ENCODE measurements at places on chromosomes 3 and 15. TPM values are rescaled to one million over a fixed set of nuclear protein-coding genes. Genes with fewer than 3 reads are reported as not detected.

DNA sequence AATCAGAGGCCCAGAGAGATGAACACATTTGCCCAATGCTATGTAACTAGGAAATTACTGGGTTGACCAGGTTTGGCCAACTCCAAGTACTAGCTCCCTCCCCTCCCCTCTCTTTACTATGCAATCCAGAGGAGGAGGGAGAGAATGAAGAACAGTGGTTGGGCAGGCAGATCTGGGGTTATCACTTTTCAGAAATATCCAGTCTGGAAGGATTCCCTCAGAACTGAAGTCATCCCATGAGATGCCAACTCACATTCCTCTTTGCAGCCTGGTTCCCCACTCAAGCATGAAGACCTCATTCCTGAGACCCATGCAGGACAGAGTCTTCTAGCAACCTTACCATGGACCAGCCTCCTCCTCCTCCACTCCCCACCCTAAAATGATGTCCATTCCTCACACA is 201.1 kb downstream of the TLE3 start:
- no peak for DNase-seq

DNA sequence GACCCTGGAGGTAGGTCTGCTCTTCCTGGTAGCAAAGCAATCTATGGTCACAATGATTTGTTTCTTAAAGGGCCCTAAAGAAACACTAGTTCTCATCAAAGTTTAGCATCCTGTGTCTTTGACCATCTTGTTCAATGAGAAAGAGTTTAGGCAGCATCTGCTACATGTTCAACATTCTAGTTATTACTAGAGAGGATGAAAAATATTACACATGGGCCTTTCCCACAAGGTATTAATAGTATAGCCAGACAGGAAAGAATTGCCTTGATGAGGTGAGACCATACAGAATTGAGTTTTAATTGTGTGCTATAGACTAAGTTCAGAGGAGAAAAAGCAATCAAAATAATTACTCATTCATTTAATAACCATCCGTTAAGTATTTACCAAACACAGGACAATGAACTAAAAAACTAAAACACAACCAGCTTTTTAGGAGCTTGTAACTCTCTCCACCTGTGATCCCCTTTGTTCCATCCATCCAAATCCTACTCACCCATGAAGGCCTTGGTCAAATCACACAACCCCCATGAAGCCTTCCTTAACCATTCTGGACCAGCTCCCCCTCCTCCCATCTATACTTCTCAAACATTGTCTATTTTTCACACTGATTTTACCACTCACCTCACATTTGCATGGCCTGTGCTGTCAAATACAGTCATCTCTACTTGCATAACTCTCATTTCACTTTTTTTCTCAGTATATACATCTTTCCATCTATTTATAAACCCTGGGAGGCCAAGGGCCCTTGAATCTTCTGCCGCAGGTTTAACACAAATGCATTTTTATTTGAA is 122.9 kb downstream of the RORA start:
- DNase-seq: no peak

DNA sequence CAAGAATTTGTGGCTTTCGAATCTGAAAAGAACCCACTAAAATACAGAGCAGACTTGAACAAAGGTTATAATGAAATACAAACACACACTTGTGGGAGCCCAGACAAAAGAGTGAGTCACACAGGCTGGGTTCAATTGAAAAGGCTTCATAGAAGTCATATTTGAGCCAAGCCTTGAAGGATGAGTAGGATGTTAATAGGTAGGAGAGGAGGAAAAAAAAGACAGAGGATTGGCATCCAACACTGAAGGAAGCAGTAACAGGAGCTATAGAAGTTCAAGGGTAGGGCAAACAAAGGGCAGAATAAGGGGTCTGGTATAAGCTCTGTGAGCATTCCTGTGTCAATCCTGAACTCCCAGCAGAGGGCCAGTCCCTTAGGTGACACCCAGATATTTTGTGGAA is 325.4 kb downstream of the FOXP1 start:
- DNase-seq: peak; percentile 75

DNA sequence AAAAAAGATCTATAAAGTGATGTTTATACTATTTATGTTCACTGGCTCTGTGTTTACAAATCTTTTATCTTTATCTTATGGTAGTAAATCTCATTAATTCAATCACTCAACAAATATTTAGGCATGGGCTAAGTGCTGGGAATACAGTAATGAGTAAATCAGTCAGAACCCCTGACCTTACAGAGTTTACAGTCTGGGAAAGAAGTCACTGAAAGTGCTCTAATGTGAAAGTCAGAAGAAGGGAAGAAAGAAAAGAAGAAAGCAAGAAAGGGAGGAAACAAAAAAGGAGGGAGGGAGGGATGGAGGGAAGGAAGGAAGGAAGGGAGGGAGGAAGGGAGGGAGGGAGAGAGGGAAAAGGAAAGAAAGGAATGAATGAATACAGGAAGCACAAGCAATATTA is 96.8 kb upstream of the SOX2 start:
- DNase-seq: no peak

DNA sequence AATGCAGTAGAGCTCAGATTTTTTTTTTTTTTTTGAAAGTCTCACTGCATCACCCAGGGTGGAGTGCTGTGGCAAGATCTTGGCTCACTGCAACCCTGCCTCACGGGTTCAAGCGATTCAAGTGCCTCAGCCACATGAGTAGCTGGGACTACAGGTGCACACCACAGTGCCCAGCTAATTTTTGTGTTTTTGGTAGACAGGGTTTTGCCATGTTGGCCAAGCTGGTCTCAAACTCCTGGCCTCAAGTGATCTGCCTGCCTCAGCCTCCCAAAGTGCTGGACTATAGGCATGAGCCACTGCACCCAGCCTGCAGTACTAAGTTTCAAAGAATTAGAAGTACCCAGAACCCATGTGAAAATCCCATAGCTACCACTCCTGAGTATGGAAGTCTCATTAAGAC is 14.5 kb downstream of the TRIM59 start:
- no peak for DNase-seq

- peak; percentile 55 for DNase-seq
Observed at GRCh38 chr3:14403619-14404155, 1.3 kb downstream of the SLC6A6 start.

PIK3R4 gene
- 21.7 TPM for total RNA-seq

EFCC1 gene
- 2.8 TPM for total RNA-seq
